AG08395 (cell line): ENCODE measurements at places on chromosomes 12 and 14.

- DNase-seq, result peak; percentile 30
Observed at GRCh38 chr14:62957562-62957961, 87.7 kb downstream of the KCNH5 start.

DNA sequence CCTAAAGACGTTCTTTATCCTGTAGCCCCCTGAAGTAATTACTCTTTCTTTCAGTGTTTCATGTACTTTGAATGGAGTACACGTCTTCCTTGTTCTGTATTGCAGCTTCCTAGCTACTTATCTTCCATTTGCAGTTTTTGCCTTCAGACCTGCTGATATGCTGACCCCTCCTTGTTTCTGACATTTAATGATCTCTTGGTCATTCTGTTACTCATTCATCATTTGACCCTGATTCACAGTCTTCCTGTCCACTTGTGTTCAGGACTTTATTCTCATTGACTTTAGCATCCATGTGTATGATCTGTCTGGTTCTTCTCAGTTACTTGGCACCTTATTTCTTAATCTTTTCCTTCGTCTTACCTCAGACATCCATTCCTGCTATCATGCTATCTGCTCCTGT, 22.2 kb downstream of the CPSF2 start:
- DNase-seq, result no peak

DNA sequence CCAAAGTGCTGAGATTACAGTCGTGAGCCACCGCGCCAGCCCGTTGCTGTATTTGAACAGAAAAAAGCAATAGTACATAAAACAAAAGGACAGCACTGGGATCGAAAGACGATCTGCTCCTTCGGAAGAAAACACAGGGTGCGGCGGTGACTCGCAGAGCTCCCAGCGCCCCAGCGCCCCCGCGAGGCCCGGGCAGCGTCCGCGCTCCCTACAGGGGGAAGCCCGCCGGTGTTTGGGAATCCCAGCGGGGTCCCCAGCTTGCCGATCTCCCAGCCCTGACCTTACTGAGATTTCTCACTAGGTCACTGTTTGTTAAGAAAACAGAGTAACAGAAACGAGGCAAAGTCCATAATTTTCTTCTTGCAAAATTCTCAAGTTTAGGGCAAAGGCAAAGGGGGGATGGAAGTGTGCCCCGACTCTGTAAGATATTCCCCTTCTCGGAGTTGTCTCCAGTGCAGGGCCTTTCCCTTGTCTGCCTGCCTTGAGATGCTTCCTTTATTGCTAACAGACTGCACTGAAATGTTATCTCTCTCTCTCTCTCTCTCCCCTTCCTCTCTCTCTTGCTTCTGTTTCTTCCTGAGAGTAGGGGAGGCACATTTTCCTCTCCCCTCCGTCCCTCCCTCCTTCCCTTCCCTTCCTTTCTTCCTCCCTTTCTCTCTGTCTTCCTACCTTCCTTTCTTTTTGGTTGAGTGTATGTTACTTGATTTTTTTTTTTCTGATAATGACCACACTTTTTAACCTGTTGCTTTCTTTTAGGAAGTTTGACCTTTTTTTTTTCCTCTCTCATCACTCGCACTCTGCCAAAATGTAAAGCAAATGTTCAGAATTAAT, 91.9 kb downstream of the TMEM30B start:
- peak; percentile 78 for DNase-seq

DNA sequence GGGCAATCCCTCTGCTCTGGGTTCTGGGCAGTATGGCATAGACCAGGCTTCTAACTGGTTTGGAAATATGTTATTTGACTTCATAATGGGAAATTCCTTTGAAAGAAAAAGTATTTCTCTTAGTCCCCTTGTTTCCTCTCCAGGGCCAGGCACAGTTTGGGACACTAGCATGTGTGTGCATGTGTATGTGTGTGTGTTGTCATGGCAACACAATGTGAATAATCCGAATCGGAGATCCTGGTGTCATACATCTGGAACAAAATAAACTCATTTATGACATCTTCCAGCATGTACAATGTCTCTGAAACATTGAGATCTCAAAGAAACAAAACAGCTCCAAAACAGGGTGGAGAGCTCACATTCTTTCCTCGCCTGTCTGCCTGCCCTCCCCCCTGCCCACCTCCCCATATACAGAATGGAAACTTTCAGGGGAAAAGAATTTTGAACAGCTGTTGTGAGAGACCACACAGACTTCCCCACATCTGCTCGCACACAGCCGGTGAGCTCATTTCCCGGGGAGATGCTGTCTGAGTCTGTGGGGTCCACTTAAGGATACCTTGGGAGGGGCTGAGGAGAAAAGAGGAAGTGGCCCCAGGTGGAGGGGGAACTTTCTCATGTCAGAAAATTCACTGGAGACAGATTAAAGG, 55.5 kb upstream of the PARP11 start:
- no peak for DNase-seq

- DNase-seq, result no peak
Observed at GRCh38 chr12:26557326-26557725, 275.7 kb downstream of the ITPR2 start.

GRCh38 chr12:94892544-94893267, 110.8 kb downstream of the NDUFA12 start:
- no peak for DNase-seq

- DNase-seq, result no peak
Observed at GRCh38 chr12:111758120-111758561, 8.6 kb upstream of the ALDH2 start.

- no peak for DNase-seq
Observed at GRCh38 chr14:32019276-32019675, 57.8 kb upstream of the ARHGAP5 start.

DNA sequence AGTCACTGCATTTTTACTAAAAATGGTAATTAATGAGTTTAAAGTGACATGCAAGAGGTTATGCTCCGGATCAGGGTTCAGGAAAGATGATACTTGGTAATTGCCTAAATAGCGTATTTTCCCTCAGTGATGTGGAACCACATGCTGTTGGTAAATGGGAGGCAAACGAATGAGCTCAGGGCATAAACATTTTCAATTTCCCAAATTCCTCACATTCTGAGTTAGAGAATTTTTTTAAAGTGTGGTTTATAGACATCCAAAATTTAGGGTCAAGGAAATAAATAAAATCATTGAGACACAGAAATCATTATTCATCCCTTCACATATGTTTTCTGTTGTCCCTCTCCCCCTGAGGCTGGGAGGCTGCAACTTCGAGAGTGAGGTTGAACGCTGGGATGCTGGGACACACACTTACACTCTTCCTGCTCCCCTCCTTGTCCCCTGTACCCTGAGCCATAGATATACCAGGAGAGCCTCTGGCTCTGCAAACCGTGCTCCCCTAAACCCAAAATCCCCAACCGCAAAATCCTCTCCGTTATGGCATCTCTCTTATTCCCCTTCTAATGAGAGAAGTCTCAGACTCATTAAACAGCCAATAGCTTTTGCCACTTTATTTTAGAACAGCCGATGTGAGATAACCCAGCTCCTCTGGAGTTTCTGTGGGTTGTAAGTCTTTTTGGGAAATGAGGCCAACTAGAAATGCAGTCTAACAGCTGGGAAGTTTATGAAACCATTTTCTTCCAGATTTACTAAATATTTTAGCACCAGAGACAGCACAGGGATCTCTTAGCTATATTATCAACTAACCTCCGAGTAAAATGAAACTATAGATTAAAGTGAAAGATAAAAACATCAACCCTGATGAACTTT, 21.4 kb upstream of the ADGRD1 start:
- peak; percentile 27 for DNase-seq

GRCh38 chr12:122687086-122687485, 16.1 kb downstream of the HCAR2 start:
- no peak for DNase-seq
